ENCODE measurements at places on chromosomes 7 and 10. TPM values are rescaled to one million over a fixed set of nuclear protein-coding genes. Genes with fewer than 3 reads are reported as not detected.
A peak's percentile ranks its signal among the peaks of the same experiment; 100 is the strongest.

- no peak for DNase-seq
Measured at GRCh38 chr10:92897916-92898315, 49.6 kb downstream of the EXOC6 start.

GRCh38 chr7:55085511-55086412 lies 66.9 kb downstream of the EGFR start:
- no peak for DNase-seq

Gene C10orf62
- not detected for total RNA-seq

Gene TFPI2
- 27.9 TPM for total RNA-seq

DNA sequence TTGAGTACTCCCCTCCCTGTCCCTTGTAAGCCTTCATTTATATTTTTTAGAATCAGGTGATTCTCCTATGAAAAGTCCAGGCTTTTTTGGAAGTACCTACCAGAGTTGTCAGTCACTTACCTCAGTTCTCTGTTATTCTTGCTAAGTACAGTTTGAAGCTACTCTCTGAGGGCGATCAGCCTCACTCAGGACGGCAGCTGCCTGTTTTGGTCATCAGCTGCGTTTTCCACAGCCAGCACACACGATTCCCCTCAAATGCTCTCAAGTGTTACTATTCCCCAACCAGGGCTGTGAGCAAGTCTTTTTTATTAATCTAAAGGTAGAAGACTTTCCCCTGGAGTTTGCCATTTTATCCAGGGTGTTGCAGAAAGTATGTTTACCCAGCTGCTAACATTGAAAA lies 328.6 kb downstream of the SUGCT start:
- no peak for DNase-seq

DNA sequence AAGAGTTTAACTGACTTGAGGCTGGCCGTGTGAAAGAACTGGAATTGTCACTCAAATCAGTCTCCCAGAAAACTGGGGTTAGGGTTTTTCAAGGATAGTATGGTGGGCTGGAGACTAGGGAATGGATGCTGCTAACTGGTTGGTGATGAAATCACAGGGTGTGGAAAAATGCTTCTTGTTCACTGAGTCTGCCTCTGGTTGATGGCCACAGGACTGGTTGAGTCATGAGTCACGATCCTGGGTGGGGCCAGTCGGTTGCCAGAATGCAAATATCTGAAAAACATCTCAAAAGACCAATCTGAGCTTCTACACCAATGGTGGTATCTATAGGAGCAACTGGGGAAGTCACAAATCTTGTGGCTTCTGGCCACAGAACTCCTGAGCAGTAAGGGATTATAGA lies 16.3 kb upstream of the BAMBI start:
- no peak for DNase-seq

Gene GRID2IP
- not detected for total RNA-seq

GRCh38 chr7:127983804-127984332 lies 47.4 kb downstream of the LRRC4 start:
- DNase-seq = no peak

GRCh38 chr10:113960617-113961181 lies 83.0 kb upstream of the ADRB1 start:
- no peak for DNase-seq

- DNase-seq = no peak
Measured at GRCh38 chr7:80699045-80699638, 60.7 kb downstream of the CD36 start.

DNA sequence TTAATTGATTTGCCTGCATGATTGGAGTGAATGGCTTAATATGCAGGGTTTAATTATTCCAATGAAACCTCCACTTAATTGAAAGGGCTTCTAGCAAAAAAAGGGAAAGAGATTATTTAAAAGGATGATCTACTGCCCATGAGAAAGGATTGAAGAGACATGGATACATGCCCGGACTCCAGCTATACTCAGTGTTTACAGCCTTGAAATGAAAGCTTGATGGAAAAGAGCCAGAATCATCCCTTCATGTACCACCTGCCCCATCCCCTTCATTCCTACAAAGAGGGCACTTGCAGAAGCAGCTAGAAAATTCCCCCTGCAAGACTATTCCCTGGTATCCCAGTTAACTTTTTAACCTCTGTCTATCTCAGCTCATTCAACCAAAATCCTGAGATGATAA lies 78.4 kb downstream of the CARD11 start:
- DNase-seq = no peak

GRCh38 chr7:48389977-48390376 lies 218.7 kb downstream of the ABCA13 start:
- no peak for DNase-seq

DNA sequence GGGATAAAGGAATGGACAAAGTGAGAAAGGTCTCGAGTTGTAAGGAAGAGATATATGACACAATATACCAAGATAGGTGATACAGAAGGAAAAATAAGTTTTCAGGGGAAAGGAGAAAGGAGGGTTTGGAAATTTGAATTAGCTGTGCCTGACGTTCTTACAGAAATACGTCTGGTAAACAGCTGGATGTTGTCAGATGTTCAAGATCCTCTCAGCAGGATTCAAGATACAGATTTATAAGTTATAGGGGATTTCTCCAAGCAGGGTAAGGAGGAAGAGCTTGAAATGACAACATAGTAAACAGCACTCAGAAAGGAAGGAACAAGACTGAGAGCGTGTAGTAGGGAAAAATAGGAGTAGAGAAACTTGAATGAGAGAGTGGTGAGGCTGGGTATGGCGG lies 1184.1 kb downstream of the TYW1 start:
- DNase-seq = no peak

DNA sequence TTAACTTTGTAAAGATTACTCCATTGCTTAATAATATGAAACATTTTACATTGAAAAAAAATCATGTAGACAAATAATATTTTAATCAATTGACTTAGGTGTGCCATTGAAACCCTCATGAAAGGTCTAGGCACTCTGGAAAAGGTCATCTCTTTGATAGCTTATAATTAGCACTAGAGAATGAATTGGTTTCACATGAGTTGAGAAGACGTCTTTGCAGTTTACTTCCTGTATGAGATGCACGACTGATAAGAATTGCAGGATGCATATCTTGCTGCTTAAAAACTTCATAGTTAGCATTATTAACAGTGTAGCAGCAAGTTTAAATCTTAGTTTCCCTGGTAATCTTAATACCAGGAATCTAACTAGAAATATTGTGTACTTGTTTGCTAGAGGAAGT lies 614.2 kb upstream of the COBL start:
- no peak for DNase-seq

DNA sequence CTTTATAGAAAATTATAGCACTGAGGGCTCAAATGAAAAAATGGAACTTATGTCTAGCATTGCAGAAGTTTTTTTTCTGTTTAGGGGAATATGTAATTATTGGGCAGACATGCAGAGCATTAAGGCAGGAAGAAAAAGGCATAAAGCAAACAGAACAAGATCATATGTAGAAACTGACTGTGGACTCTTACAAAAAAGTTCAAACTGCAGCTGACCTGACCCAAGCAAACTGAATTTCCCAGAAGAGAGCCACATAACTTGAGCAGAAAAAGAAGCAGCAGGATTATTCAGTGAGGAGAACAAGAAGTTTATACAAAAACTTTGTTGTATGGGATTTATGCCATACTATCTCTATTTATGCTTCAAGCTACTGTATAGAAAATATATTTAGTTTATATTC lies 250.9 kb downstream of the PHF14 start:
- no peak for DNase-seq

GRCh38 chr7:130486114-130486953 lies 5.6 kb upstream of the MEST start:
- no peak for DNase-seq

- peak; percentile 76 for DNase-seq
Measured at GRCh38 chr7:128189231-128189930, 51.7 kb upstream of the LEP start.

DNA sequence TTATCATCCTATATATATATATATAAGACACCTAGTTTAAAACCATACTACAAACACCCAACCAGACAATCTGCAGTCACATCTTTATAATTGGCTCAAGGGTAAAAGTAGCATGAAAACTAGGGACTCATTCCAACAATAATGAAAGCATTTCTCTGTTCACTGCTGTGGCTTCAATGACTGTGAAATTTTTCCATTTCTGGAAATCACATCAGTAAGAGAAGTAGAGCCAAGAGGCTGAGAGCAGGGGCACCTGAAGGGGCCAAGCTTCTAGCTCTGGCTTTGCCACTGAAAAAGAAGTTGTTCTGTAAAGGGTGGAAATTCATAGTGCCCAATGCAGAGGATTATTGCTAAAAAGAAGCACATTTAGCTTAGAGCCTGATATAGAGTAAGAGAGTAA lies 158.6 kb upstream of the GLI3 start:
- no peak for DNase-seq

- DNase-seq = no peak
Measured at GRCh38 chr7:28958980-28959347, 834 bp upstream of the TRIL start.

Gene NKX2-3
- 2.8 TPM for total RNA-seq

DNA sequence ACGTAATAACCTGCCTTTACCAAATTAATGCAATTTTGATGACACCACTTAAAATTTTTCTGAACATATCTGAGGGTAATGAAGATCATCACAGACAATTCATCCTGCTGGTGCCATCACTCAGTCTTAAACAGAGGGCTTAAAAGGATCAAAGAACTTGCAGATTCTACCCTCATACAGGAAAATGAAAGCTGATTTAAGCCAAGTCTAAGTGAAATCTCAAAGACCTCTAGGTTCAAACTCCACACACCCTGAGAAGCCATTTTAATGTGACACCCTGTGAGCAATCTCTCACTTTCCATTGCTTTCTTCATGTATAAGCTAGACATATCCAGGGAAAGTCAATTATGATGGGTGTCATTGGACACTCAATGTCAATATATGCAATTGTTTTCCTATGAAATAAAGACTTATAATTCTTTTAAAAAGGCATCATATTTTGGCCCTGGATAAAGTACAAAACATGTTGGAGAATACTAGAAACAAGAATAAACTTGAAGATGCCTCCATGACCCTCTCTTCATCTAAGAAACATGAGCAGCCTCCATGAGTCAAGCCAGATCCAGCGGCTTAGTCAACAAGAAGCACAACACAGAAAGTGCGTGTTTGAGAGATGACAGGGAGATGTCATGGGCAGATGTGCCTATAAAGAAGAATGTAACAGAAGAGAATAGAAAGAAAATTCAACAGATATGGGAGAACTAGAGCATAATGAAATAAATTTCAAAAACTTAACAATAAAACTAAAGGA lies 291.9 kb downstream of the PARD3 start:
- DNase-seq = no peak

DNA sequence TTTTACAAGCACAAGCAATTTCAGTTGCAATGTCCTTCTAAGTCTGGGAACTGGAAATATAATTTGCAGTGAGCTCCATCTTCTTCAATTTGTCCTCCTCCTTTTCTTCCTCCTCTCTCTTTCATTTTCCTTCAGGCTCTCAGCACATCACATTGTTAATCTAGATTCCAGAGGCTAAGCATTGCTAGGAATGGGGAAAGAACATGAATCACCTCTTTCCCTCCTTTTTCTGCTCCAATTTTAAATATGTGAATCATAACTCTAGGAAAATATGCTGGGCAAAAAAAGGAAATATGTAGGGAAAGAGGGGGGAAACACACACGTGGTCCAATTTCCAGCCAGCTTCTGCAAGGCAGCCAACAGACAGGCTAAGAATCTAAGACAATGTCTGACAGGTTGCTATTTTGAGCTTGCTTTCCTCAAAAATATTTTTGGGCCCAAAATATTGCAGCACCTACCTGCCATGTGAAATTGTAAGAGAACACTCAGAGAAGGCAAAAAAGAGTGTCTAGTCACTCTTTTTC lies 72.7 kb upstream of the NUPR2 start:
- DNase-seq = no peak

GRCh38 chr7:100488333-100489095 lies 4.8 kb downstream of the NYAP1 start:
- no peak for DNase-seq

- no peak for DNase-seq
Measured at GRCh38 chr10:115049960-115050359, 43.2 kb upstream of the ATRNL1 start.

GRCh38 chr10:64275774-64276173 lies 754.6 kb downstream of the REEP3 start:
- DNase-seq = no peak

Gene CNNM1
- 0.61 TPM for total RNA-seq

DNA sequence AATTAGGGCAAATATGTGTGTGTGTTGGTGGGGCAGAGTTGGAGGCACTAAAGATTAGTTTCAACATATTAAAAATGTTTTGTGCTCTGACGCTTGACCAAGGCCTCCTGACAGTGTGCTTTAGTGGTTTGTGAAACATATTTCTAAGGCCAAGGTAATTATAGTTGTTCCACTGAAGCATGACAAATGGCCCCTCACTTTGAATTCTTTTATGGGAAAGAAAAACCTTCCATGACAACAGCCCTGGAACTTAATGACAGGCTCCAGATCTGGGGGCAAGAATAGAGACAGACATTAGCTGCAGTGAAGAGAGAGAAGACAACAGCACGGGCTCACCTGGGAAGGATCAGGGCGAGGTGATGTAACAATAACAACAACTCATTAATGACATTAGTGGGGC lies 155.8 kb downstream of the CHN2 start:
- no peak for DNase-seq

Gene ZNF722
- not detected for total RNA-seq

- DNase-seq = no peak
Measured at GRCh38 chr7:29748286-29749099, 57.8 kb upstream of the WIPF3 start.

DNA sequence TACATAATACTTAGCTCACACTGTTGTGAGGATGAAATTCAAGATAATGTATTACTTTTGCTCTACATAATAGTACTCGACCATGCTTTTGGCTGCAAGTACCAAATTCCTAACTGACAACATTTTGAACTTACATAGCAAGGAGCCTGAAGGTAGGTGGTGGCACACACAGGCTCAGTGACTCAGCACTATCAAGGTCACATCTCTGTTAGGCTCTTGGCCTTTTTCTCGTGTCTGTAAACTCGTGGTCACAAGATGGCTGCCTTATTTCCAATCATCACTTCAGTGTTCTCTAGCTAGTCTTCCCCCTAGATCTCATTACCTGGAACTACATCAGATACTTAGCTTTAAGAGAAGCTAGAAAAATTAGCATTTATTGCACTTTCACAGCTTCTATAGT lies 61.4 kb upstream of the ABCB5 start:
- DNase-seq = no peak
